Osteocyte (in vitro differentiated cells): ENCODE measurements at places on chromosomes 4 and X.
A peak's percentile ranks its signal among the peaks of the same experiment; 100 is the strongest.

- no peak for DNase-seq
These were observed 85.4 kb downstream of the FAM13A start for GRCh38 chr4:88971536-88971935.

- DNase-seq: no peak
These were observed 142.6 kb upstream of the PPARGC1A start for GRCh38 chr4:24032371-24032989.

DNA sequence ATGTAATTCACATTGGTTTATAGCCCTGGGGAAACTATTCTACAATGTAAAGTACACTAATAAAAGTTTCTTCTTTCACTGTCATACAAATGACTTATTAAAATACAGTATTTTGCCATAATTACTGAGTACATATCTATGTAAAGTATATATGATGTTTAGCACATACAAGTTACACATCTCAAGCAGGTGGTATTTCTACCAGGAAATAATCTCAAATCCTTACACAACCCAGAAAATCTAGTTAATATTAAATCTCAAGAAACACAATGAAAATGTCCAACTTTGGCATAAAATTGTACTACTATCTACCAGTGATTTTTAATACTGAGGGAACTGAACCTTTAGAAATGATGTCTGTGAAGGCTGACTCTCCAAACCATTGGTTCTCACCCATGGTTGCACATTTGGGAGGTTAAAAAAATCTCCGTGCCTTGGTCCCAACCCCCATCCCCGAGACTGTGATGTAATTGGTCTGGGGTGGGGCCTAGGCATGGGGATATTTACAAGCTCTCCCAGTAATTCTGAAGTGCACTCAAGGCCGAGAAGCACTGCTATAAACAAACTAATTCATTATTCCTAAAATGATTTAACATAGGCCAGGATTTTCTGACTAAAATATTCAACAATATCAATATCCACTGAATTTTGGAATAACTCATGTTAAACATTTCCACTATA, 27.6 kb downstream of the MAP3K15 start:
- DNase-seq: no peak

GRCh38 chr4:185587427-185588161, 52.3 kb upstream of the PDLIM3 start:
- DNase-seq: no peak

- DNase-seq: no peak
These were observed 7.1 kb downstream of the SMIM9 start for GRCh38 chrX:154827194-154828015.

- no peak for DNase-seq
These were observed 32.7 kb downstream of the NFKB1 start for GRCh38 chr4:102533904-102534303.

GRCh38 chrX:1545776-1546408, 8.9 kb upstream of the P2RY8 start:
- peak; percentile 40 for DNase-seq

- DNase-seq: no peak
These were observed 86.5 kb downstream of the PLAC1 start for GRCh38 chrX:134571796-134572195.

- no peak for DNase-seq
These were observed 5.5 kb downstream of the IBSP start for GRCh38 chr4:87804871-87805270.

DNA sequence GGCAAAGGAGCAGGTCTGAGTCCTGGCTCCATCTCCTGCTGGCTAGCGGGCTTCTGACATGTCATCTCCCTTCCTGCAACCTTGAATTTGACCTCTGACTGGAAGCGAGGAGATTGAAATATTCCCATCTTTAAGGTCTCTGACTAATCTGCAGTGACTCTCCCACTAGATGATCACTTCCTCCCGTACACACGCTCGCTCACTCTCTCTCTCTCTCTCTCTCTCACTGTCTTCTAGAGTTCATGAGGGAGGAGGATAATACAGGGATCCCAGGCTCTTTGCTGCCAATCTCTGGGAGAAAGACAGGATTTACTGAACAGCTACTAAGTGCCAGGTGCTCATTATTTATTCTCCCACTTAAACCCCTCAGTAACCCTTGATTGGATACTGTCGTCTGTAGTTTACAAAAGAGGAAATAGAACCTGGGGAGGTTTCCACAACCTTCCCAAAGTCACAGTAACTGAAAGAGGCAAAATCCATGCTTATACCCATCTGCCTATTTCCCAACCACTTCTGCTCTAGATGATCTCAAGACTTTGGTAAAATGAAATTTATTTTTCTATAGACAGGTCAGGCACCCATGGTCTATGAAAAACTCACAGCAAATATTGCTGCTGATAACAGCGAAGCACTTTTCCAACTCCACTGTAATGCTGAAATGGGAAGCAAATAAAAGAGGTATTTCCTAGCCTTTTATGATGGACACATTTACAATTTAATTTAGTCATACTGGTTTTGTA, 193.5 kb upstream of the C1QTNF7 start:
- DNase-seq: no peak

DNA sequence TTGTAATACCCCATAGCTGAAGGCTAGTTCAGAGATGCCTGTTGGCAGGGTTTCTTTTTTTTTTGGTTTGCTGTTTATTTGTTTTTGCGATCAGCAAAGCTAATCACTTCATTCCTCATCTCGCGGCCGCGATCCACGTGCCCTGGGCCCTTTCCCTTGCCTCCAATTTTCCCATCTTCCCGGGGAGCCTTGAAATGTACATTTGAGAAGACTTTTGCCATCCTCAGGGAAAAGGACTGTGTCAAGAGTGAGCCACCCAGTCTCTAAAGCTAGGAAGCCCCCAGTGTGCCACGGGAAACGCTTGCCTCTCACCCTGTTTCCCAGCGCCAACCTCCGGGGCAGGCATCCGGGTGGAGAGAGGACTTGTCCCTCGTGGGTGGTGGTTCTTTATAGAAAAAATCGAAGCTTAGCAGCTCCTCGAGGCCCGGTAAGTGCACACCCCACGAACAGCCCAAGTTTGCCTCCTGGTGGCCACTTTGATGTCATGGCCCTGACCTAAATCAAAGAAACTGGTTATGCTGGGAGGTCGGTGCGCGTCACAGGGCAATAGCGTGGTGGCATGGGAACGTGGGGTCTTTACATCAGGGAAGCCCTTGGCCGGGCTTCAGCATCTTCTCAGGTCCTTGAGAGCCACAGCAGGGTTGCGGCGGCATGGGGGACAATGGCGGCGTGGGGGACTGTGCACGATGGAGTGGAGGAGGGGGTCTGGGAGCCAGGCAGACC, 42.0 kb downstream of the MAP7D3 start:
- DNase-seq: no peak

DNA sequence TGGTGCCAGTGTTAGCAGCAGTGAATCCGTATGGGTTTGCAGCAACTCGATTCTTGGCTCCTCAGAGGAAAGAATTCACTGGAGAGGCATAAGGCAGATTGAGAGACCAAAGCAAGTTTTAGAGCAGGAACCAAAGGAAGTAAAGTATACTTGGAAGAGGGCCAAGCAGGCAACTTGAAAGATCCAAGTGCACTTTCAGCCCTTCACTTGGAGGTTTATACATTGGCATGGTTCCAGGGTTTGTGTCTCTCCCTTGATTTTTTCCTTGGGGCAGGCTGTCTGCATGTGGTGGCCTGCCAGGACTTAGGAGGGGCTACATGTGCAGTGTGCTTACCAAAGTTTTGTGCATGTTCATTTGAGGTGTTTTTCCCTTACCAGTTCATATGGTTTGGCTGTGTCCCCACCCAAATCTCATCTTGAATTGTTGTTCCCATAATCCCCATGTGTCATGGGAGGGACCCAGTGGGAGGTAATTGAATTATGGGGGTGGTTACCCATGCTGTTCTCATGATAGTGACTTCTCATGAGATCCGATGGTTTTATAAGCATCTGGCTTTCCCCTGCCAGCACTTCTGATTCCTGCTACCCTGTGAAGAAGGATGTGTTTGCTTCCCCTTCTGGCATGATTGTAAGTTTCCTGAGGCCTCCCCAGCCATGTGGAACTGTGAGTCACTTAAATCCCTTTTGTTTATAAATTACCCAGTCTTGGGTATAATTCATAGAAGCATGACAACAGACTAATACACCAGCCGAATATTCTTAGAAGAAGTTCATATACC, 86.2 kb upstream of the TSPAN5 start:
- DNase-seq: no peak

DNA sequence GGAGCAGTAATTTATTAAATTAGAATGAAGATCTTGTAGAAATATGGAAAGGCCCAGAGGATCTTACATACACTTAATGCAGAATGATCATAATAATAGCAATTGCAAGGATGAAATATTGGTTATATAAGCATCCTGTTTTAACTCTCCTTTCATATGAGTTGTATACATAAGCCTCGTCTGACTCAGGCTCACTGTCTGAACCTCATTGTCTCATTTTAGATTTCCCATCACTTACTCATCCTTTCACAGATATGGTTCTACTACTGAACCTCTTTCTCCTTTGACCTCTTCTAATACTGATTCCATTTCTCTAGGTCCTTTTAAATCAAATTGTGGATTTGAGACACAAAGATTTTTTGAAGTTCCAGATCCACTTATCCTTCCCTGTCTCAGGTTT, 277.3 kb upstream of the TRPC5 start:
- DNase-seq: no peak

GRCh38 chr4:8250227-8250626, 19.3 kb upstream of the HTRA3 start:
- DNase-seq: no peak

DNA sequence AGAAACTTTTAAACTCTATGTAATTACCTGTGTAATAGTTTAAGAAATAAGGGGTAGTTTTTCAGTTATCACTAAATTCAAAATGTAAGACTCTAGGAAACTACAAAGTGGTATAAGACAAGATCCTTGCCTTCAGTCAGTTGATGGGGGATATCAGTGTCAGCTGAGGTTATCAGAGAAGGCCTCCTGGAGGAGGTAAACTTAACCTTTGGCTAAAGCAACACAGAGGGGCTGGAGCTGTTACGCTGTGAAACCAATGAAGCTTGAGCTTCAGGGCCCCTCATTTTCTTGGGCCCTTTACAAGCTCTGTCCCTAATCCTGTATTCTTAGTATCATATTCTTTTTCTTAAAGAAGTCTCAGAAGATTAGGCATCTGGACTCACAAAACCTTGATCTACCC, 35.9 kb downstream of the FAM13A start:
- no peak for DNase-seq

DNA sequence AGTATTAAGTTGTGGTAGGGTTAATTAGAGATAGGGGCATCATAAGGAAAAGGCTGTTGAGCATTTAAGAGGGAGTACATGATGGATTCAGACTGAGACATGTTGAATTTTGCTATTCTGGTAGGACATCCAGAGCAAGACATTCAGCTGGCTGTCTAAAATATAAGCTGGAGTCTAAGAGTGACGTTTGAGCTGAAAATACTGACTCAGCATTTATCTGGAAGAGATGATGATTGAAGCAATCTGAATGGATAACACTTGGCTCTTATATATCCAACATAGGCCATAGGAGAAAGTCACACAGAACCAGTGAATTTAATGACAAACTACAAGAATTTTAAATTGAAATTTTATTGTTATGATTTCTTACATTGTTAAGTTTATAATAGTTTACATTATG, 114.3 kb downstream of the CENPC start:
- no peak for DNase-seq

DNA sequence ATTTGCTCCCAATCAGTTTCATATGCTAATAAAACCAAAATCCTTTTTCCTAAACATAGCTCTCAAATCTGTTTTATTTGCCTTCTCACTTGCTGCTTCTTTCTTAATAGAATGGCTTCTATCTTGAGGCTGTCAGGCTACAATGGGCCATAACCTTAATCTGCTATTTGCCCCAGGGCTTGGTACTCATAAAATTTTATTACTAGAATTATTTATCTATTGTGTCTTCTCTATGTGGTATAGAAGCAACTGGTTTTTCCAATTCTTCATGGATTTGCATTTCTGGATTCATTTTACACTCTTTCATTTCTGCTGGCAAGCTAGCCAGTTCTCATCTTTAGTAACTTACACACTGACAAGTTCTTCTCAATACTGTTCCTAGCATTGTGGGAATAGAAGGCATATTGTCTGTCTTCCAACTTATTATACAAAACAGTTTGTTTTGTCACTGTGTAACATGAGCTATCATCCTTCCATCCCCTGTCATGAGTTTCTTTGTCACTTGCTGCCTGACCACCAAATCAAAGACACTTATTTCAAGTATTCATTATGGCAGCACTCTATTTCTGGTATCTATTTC, 96.6 kb upstream of the KCNIP4 start:
- no peak for DNase-seq

- peak; percentile 87 for DNase-seq
These were observed 34.5 kb upstream of the FAM9C start for GRCh38 chrX:13078739-13079444.

DNA sequence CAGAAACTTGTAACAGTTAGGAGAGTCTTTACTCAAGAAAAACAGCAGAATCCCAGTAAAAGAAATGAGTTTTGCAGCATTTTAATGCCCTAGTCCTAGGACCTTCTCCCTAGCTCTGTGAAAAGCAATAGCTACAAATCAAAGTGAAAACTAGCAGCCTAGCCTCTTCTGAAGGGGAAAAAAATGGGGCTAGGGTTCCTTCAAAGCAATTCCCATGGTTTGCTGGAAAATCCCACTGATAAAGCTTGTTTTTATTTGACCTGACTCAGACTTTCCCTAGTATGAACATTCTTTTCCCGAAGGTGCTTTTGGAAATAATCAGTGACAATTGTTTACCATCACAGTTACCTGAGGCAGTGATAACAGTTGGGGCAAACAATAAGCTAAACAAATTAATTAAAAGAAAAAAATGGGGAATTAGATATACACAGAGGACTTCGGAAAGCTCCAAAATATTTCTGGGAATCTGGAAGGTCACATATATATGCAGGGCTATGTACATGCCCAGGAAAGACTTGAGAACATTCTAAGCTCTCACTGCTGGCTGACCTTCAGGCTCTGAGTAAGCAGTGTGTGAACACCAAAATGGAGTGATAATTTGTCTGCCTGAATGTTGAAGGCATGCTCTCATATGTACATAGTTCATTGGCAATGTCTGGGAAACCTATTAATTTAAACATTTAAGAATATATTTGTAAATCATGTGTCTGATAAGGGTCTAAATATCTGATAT, 285.9 kb downstream of the KCTD8 start:
- DNase-seq: no peak

DNA sequence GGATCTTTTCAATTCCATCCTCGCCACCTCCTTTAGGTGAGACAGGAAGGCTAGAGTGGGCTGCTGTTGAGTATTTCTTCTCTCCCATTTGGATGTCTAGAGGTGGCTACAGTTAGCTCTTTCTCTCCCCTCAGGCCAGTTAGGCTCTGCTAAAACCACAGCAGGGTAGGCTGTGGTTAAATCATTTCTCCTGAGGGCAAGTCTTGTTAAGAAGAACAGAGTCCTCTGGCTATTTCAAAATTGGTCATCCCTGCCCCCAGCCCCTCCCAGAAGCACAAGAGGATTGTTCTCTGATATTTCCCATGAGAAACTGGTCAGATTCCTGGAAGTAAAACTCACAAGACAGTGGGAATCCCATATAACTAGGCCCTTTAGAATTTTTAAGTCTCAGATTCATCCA, 1359.5 kb downstream of the TECRL start:
- no peak for DNase-seq
